Activated CD8-positive, alpha-beta T cell treated with anti-CD3 and anti-CD28 coated beads for 36 hours (primary cell): ENCODE measurements at places on chromosomes 5 and 9. TPM values are rescaled to one million over a fixed set of nuclear protein-coding genes. Genes with fewer than 3 reads are reported as not detected.
A peak's percentile ranks its signal among the peaks of the same experiment; 100 is the strongest.

DNA sequence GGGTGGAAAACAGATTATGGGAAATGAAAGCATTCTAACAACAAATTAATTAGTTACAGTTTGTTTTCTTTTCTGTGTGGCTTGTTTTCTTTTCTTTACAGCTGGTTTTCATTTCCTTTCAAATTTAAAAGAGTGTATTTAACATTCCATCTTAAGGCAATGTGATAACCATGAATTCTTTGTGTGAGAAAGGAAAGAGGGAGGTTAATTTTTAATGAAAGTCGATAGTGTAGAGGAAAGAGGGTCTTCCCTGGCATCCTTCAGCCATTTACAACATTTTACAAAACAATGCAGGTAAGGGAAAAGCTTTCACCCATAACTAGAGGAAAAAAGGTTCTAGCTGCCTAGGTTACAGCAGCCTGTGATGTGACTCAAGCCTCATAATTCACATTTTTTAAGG, 43.9 kb upstream of the IL33 start:
- DNase-seq: no peak

DNA sequence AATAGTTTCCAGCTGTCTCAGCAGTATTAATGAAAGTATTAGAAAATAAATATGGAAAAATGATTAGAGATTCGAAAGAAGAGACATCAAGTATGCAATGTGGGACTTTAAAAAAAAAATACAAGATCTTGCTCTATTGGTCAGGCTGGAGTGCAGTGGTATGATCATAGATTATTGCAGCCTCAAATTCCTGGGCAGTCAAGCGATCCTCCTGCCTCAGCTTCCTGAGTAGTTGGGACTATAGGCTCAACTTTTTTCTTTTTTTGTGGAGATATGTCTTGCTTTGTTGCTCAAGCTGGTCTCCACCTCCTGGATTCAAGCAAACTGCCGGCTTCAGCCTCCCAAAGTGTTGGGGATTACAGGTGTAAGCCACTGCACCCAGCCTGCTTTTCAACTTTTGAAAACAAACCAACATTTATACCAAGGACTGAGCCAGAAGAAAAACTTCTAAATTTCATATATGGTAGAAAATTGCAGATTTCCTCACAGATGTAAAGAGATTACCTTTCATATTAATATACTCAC, 323.1 kb downstream of the ADGRV1 start:
- no peak for DNase-seq

GRCh38 chr5:43038496-43038989, 1.6 kb downstream of the ANXA2R start:
- peak; percentile 77 for DNase-seq

DNA sequence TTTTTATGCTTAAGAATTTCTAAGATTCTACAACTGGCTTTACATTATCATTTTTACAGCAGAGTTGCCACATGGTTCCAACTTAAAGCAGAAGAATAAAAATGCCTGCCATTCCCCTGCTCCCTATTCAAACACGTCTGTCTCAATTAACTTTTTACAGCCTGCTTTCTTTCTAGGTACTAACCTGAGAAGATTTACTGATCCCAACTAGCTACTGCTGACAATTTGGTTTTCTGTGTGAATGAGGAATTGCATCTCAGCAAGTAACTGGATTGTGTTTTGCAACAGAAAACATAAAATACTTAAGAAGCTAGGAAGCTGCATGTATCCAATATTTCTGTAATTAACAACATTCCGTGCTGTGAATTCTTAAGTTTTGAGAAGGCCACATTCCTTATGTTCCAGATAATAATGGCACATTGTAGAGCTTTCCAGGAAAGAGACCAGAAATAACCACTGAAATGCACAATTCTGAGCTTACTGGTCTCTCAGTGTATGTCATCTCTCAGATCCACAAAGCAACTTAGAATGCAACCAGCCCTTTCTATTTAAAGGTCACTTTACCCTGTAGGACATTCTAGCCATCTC, 306.8 kb upstream of the NMUR2 start:
- no peak for DNase-seq

DNA sequence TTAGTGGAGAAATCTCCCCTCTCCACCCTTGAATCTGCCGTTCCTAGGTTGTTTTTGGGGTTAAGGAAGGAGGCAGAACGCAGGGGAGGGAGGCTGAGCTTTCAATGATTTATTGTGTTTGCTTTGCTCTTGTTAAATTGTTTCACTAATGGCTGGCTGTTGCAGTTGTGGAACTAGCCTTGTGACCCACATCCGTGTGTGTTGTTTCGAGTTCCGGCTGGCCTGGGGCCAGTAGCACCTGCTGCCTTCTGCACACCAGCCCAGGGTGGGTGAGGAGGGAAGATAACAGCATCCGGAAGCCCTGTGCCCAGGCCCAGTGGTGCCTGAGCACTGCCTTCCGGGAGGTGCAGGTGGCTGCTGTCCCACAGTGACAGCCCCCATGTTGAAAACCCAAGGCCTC, 3.6 kb downstream of the ERGIC1 start:
- DNase-seq: peak; percentile 79

DNA sequence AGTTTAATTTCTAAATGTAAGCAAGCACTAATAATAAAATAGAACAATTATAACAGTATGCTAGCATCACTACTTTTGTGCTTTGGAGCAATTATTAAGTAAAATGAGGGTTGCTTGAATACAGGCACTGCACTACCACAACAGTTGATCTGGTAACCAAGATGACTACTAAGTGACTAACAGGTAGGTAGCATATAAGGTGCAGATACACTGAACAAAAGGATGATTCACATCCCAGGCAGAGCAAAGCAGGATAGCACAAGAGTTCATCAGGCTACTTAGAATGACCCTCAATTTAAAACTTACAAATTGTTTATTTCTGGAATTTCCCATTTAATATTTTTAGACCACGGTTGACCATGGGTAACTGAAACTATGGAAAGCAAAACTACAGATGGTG, 48.0 kb upstream of the RGS7BP start:
- DNase-seq: no peak

DNA sequence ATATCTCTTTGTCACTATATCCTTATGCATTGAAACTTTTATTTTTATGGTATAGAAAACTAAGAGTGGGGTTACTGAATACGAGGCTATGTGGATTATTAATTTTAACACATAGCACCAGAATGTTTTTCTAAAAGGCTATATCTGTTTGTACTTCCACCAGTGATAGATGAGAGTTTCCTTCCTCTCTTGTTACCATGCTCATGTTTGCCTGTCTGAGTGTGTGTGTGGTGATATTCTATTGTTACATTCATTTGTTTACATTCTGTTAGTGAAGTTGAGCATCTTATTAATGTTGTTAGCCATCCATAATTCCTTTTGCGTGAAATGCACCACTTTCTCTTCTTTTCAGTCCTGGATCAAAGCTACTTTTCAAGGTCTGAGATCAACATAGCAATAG, 54.1 kb upstream of the ALDH1A1 start:
- no peak for DNase-seq

GRCh38 chr5:161256957-161257356, 289.6 kb downstream of the GABRB2 start:
- no peak for DNase-seq

- DNase-seq: no peak
Measured at GRCh38 chr9:115627511-115627910, 509.6 kb upstream of the TNC start.

DNA sequence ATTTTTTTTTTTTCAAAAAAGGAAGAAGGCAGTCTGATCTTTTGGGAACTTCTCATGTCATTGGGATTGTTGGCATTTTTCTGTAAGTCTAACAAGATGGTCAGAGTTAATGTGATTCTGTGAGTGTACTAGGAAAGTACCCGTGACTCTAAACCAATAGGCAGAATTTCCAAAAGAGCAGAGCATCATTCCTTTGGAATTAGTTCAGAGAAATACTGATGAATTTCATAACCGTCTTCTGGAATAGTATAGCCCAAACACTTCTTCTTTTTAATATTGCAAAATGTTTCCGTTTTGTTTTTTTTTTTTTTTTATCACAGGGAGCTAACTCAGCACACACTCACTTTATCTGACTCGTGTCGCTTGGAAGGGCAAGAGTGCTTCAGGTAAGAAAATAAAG, 407.4 kb downstream of the DTWD2 start:
- DNase-seq: no peak

GRCh38 chr9:74653410-74654080, 156.4 kb downstream of the RORB start:
- no peak for DNase-seq

DNA sequence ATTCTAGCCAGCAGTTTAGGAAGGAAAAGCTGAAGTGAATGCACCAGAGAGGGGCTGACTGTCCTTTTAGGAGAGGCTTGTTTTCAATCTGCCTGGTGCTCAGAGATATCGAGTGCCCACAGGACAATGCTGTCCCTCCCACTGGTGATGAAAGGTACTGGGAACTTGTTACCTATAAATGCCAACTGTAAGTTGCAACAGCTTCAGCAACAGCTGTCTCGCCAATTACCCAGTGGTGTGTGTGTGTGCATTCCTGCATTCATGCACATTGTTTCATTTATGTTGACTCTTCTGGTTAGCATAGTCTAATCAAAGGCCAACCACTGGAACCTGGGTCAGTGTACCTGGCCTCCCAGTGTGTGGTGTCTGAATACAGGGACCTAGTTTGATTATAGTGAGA, 161.1 kb downstream of the CSNK1G3 start:
- no peak for DNase-seq

- DNase-seq: no peak
Measured at GRCh38 chr5:126872561-126873354, 95.8 kb downstream of the LMNB1 start.

DNA sequence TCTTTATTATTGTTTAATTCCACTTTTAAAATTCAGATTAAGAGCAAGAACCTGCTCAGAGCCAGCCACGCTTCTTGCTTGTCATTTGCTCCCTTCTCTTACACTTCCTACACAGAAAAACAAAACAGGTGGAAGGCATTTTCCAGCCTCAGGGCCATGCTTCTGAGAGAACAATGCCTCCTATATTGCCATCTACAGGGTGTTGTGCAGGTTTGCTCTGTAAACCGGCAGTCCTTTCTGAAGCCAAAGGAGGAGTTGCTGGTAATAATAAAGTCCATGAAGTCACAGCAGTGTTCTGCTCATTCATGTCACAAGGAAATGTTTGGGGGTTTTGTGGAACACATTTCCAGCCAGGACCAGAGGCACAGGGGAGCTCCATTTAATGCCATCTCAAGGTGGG, 16.1 kb upstream of the PRLR start:
- no peak for DNase-seq

DNA sequence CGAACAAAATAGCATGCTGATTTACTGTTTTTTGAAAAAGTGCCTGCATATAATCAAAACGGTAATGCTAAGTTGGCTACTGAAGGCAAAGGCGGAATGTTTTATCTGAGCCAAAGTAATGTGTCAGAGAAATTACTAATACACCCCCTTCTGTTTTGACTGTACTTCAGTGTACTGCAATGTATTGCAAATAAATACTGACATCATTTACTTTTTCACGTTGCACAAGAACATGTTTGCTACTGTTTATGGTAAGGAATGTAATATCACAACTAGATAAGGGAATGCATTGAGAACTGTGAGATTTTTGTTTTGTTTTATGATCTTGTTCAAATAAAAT, 813 bp upstream of the AGTPBP1 start:
- DNase-seq: no peak

DNA sequence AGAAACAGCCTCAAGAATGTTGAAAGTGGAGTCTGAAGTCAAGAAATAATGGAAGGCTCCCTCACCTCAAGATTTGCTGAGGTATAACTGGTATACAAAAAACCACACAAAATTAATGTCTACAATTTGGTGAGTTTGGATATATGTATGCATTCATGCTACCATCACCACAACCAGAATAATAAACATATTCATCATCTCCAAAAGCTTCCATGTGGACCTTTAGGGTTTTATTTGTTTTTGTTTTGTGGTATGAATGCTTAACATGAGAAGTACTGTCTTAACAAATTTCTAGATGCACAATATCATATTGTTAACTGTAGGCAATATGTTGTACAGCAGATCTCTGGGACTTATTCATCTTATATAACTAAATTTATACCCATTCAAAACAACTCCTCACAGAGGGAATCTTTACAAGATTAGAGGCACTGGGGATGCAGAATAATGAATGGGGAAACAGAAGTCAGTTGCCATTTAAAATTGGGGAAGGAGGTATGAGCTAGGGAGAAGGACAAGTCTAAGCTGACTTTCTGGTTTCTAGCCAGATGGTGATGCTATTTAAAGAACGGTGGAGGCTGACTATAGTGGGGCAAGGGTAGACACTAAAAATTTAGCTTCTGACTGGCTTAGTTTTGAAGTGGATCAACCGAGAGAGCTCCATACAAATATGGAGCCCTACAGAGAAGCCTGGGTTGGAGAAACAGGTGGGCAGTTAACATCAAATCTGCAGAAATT, 213.9 kb downstream of the BNC2 start:
- no peak for DNase-seq

DNA sequence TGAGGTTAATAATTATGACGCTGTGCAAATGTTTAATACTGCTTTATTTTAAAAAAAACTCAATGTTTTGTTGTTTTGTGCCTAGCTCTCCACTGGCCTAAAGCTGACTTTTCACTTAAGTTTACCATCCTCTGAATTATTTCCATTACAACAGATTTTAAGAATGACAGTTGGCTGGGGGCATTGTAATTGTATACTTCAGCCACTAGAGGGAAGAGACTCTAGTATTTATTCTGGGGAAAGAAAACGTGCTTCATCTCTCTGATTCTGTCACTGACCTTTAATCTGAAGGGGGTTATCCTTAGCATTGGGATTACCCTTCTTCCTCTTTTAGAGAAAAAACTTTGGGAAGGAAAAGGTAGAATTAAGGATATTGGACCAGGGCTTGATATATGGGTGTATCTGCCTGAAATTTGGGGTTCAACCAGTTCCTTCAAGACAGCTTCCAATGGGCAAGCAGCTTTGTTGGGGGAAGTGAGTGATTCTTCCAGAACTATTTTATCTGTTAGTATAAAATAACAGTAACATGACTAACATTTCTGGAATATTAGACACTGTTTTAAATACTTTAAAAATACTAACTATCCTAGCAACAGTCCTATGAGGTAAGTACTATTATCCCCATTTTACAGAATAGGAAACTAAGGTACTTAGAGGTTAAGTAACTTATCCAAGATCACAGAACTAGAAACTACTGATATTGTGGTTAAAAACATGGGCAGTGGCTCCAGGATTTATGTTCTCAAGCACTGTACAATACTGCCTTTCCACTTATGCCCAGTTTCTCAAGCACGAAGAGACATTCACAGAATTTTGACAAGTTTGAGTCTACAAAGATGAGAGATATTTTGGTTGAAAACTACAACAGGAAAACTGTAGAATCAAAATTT, 208.4 kb downstream of the CD180 start:
- no peak for DNase-seq

- no peak for DNase-seq
Measured at GRCh38 chr5:132093271-132093670, 19.7 kb downstream of the CSF2 start.

SMIM32 gene
- total RNA-seq: not detected

ACSL6 gene
- total RNA-seq: 4.7 TPM

GPRIN1 gene
- 1.6 TPM for total RNA-seq

ABLIM3 gene
- total RNA-seq: not detected

CDK9 gene
- 91.6 TPM for total RNA-seq

SLC25A2 gene
- total RNA-seq: 0.25 TPM

HAPLN1 gene
- not detected for total RNA-seq

FYB1 gene
- total RNA-seq: 83.0 TPM

OLFM1 gene
- total RNA-seq: not detected
